Stimulated activated CD8-positive, alpha-beta memory T cell treated with anti-CD3 and anti-CD28 coated beads, Interleukin-7, amount 100 ng/mL, for 1 hour (primary cell): ENCODE measurements at places on chromosomes 4 and X.

DNA sequence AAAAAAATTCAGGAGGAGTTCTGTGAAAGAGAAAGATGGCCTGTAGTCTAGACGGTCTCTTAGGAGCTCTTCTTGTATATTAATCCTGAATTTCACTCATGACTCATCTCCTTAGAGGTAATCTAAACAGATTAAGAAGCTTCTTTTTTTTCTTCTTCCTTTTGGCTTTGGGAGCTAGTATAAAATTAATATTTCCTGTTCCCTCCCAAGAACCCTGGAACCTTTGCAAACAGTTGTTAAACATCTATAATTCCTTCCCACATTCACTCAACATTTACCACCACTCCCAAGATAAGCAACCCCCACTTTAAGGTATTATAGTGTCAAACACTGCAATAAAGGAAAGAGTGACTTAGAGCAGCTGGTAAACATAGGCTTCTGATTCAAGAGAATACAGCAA, 146.4 kb upstream of the EDNRA start:
- no peak for DNase-seq

DNA sequence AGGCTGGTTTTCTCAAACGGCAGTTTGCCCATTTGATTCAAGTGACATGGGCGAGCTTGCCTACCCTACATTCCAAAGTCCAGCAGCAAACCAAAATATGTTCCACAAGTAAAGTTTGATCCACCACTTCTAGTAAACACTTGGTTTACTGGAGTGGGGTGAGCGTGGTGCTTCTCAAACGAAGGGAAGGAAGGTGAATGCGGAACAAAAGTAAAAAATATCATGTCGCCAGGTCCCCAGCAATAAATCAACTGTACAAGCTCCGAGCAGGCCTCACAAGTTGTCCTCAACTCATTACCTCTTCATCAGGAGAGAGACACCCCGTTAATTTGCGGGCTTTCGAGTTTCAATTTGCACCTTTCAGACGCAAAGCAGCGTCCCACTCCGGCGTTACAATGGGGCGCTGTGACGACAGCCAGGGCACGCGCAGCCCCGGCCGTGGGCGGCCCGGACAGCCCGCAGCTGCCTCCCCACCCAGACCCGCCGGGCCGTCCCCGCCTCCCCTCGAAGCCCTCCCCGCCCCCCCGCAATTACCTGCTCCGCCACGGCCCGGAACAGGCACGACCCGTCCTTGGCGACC, 1.0 kb downstream of the OTUD4 start:
- peak; percentile 52 for DNase-seq

GRCh38 chrX:96906741-96907140, 23.0 kb downstream of the RPA4 start:
- DNase-seq: no peak

DNA sequence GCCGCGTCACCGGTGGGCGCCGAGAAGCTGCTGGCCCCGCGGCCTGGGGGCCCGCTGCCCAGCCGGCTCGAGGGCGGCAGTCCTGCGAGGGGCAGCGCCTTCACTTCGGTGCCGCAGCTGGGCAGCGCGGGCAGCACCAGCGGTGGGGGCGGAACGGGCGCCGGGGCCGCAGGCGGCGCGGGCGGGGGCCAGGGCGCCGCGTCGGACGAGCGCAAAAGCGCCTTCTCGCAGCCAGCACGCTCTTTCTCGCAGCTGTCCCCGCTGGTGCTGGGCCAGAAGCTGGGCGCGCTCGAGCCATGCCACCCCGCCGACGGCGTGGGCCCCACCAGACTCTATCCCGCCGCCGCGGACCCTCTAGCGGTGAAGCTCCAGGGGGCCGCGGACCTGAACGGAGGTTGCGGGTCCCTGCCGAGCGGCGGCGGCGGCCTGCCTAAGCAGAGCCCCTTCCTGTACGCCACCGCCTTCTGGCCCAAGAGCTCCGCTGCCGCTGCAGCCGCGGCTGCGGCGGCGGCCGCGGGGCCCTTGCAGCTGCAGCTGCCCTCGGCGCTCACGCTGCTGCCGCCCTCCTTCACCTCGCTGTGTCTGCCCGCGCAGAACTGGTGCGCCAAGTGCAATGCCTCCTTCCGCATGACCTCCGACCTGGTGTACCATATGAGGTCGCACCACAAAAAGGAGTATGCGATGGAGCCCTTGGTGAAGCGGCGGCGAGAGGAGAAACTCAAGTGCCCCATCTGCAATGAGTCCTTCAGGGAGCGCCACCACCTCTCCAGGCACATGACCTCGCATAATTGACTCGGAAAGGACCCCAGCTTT, 5.6 kb downstream of the PRDM8 start:
- no peak for DNase-seq

DNA sequence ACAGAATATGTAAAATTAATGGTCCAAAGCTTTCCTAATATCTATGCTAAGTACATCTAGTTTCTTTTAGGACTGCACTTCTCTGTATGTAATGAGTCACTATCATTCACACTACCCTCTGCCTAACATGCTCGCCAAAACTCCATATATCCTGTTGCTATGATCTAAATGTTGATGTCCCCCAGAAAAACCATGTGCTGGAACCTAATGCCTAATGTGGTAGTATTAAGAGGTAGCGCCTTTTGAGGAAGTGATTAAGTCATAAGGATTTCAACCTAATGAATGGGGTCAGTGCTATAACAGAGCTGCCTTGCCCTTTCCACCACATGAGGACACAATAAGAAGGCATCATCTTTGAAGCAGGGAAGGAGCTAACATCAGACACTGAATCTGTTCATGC, 34.9 kb upstream of the NFKB1 start:
- no peak for DNase-seq

GRCh38 chr4:57162499-57163019, 52.4 kb upstream of the IGFBP7 start:
- DNase-seq: no peak

DNA sequence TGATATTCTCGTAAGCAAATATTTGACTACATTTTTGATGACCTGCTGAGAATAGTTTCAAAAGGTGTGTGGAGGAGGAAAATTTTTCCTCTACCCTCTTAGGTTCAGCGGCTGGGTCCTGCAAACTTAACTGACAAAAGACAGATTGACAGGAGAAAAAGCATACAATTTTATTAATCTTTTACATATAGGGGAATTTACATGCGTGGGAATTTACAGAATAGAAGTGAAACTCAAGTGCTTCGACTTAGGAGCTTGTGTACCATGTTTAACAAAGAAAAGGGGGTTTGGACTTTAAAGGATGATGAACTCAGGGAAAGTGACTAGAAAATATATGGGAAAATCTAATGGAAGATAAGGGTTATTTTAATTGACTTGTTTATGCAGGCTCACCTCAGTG, 2.5 kb downstream of the HERC6 start:
- DNase-seq: no peak

DNA sequence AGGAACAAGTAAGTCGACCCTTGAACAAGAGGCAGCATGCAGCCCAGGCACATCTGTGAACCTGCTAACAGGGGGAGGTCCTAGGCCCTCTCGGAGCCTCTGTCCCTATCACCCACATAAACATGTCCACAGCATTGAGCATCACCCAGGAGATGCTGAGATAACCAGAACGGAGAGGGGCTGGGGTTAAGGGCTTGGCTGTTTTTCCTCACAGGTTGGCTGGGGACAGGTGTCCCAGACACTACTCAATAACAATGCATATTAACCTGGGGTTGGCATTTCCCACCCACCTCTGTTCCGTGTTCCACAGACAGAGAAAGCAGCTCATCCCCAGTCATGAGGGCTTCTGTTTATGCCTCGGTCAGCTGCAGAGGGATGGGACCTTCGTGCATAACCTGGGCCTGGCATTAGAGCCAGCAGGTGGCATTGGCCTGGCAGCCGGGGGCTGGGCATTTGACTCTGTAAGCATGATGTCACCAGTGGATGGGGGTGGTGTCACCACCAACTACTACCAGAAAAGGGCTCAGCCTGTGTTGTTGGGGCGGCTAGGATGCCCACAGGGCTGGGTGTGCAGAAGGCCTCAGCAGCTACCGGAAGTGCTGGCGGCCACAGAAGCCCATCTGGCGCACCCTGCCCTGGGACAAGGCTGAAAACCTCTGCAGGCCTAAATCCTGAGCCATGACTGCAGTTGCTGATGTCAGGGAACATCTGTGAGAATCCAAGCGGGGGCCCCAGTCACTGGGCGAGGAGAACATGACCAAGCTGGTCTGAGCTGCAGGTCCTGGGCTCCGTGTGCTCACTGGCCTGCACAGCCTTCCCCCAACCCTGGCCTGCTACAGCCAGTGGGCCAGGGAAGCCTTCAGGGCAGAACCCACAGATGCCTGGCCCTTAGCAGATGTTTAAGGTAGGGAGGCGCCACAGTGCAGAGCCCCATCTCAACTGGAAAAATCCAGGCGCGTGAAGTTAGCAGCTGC, 351.4 kb downstream of the NR3C2 start:
- no peak for DNase-seq

GRCh38 chrX:2609431-2610238, 81.5 kb upstream of the CD99 start:
- no peak for DNase-seq

DNA sequence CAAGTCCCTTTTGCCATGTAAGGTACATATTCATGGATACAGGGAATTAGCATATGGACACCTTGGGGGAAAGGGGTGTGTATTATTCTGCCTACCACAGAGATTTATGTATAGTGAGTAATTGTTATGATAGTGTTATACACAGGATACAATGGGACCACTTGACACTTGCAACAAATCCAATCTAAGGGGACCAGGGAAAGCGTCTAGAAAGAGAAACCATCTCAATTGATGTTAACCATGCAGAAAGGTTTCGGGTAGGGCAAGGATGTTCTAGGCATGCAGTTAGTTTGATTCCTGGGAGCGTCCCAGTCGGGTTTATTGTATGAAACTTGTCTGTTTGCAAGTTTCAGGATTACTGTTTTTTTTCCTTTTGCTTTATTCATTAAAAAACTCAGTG, 34.2 kb downstream of the MMRN1 start:
- DNase-seq: no peak

- no peak for DNase-seq
These were observed 260.6 kb upstream of the BOD1L1 start for GRCh38 chr4:13888112-13888511.

DNA sequence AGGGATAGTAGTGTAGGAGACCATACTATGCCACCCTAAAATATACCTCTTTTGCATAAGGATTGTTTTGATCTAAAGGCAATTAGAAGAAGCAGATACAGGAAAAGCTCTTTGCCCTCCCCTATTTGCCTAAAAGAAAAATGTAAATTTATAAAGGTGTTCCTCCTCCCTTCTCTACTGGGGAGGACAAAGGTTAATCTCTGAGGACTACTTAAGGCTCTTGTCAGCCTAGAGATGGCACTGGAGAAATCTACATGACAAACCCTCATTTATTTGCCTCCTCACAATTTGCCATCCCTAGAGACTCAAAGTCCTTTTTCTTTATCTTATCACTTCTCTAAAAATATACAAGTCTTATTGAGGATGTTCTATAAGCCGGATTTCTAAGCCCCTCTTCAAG, 1021.8 kb downstream of the STPG2 start:
- DNase-seq: no peak

GRCh38 chrX:55029291-55029690, 1.5 kb downstream of the ALAS2 start:
- DNase-seq: no peak

DNA sequence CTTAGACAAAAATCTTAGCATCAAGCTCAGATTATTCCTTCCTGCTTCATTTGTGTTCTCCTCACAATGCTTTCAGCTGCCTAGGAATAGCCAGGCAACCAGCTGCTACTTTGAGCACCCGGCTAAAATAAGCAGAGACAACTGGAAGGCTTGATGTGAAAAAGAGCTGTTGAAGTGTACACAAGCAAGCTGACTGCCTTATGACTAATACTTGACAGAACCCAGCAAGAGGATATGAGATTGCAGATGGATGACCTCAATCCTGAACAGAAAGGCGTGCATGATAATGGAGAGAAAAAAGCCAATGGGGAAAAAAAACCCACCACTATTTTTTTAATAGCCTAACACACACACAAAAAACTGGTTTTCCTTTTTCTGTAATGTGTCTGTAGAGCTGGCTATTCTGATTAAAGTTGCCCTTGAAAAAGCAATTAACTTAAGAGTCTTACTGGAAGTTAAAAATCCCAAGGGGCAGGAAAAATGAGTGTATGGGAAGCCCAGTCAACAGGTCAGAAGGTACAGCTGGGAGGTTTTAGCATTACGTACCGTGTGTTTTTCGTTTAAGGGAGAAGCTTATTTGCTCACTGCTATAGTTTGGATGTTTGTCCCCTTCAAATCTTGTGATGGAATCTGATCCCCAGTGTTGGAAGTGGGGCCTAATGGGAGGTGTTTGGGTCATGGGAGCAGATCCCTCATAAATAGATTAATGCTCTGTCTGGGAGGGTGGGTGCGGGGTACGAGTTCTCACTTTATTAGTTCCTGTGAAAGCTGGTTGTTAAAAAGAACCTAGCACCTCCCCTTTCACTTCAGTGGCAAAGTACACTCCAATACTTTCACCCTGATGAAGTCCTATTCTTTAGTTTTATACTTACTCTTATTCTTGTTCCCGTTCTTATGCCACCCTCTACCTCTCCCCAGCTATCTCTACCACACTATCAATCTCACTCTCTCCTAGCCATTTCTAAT, 37.1 kb upstream of the HERC6 start:
- DNase-seq: no peak

GRCh38 chrX:133045986-133046385, 50.9 kb downstream of the USP26 start:
- DNase-seq: no peak

GRCh38 chr4:183797445-183798300, 107.4 kb upstream of the STOX2 start:
- no peak for DNase-seq

DNA sequence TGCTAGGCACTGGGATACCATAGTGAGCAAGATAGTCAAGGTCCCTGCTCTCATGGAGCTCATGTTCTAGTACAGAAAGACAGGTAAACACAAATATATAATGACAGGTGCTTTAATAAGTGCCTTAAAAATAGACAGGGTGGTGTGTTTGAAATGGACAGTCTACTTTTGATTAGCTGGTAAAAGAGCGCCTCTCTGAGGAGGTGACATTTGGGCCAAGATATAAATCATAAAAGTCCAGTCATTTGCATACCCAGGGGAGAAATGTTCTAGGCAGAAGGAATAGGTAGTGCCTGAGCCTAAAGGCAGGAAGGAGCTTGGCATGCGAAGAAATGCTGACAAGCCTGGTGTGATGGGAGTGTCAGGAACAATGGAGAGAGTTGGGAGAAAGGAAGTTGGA, 83.6 kb downstream of the DNAAF6 start:
- DNase-seq: no peak
